ENCODE measurements at places on chromosomes 7 and 10. TPM values are rescaled to one million over a fixed set of nuclear protein-coding genes. Genes with fewer than 3 reads are reported as not detected.

DNA sequence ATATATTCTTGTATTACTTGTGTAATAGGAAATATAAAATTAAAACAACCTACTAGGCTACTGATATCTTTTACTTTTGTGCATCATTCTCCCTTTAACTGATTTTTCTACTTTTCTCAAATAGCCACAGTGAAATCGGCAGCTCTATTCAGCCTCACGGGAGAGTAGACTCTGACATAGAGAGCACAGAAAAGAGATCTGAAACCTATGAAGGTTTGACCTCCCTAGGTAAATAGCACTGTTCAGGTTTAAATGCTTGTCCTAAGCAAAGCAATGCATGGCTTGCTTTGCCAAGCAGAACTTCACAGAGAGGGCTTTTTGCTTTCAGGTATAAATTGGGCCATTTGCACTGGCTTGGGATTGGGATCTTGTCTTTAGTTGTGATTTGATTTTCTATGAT, 53.1 kb downstream of the ACADSB start:
- no peak for DNase-seq
- no peak overlapping the region for H3K4me3 ChIP-seq
- H3K27ac ChIP-seq: no peak overlapping the region
- no peaks in the 10 kb centered on the region for H3K4me1 ChIP-seq
- peaks cover 2% of the 10 kb centered on the region for H3K27me3 ChIP-seq

DNA sequence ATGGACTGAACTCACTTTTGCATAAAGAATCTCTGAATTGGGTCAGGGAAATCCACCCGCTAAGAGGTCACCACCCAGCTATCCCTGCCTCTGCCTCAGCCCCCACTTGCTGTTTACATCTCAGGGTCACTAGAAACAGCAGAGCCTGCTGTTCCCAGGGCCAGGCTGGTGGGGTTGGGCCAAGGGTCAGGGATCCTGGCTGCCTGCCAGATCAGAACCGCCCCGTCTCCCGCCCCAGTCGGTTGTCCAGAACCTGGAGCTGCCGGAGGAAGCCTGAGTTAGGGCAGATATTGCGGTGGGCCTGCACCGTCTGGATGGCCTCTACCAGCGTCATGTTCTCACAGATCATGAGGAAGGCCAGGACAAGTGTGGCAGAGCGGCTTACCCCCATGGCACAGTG, 17.0 kb upstream of the SAMD8 start:
- no peaks in the 10 kb centered on the region for H3K4me1 ChIP-seq
- H3K4me3 ChIP-seq: no peak overlapping the region
- no peak for DNase-seq
- no peaks in the 10 kb centered on the region for H3K36me3 ChIP-seq

DNA sequence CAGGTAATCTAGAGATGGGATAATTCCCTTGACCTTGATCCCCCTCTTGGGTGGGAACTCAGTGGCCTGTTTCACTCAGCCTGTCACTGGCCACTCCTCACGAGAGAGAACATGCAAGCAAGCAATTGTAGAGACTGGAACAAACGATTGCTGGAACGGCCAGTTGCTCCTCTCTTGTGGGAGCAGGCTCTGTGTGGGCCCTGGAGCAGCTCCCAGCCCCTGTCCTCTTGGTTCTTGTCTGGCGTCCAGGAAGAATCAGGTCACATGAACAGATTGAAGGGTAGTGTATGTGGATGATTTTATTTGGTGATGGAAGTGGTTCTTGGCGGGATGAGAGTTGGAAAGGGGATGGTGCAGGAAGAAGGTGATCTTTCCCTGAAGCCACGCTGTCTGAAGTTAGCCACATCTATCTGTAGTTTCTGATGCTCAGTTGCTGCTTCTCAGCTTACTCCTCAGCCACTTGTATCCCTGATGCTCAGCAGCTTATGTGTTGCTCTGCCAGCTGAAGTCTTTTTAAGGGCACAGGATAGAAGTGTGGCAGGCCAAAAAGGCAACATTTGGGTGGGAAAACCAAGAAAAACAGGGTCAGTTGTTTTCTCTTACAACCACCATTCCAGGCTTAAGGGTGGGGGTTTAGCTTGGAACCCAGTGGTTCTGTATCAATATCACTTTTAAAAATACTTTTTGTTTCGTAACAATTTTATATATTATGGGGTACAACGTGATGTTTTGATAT, 15.9 kb downstream of the RNF133 start:
- H3K27ac ChIP-seq: no peak overlapping the region
- no peak for DNase-seq
- H3K36me3 ChIP-seq: no peaks in the 10 kb centered on the region
- H3K4me1 ChIP-seq: no peaks in the 10 kb centered on the region

- no peaks in the 10 kb centered on the region for H3K4me1 ChIP-seq
- H3K27ac ChIP-seq: no peak overlapping the region
- H3K36me3 ChIP-seq: no peaks in the 10 kb centered on the region
- no peaks in the 10 kb centered on the region for H3K27me3 ChIP-seq
- no peak for DNase-seq
Observed at GRCh38 chr10:63935705-63936104, 414.5 kb downstream of the REEP3 start.

Gene PSTK
- total RNA-seq: 4.8 TPM

DNA sequence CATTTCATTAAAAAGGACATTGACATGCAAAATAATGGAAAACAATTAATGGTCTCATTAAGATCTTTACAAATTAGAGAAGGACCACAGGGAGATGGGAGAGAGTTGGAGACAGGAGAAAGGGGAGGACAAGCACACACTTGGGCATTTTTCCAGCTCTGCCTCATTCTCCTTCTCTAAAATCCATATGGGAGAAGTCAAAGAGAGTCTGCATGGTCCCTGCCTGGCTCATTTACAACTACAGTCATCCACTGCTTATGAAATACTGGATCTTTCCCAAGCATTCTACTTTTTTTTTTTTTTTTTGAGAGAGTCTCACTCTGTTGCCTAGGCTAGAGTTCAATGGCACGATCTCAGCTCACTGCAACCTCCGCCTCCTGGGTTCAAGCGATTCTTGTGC, 518.9 kb upstream of the CELF2 start:
- H3K27me3 ChIP-seq: no peaks in the 10 kb centered on the region
- H3K4me1 ChIP-seq: no peaks in the 10 kb centered on the region
- H3K27ac ChIP-seq: no peak overlapping the region
- H3K4me3 ChIP-seq: no peak overlapping the region

Gene PPP1R17
- 0.14 TPM for total RNA-seq

DNA sequence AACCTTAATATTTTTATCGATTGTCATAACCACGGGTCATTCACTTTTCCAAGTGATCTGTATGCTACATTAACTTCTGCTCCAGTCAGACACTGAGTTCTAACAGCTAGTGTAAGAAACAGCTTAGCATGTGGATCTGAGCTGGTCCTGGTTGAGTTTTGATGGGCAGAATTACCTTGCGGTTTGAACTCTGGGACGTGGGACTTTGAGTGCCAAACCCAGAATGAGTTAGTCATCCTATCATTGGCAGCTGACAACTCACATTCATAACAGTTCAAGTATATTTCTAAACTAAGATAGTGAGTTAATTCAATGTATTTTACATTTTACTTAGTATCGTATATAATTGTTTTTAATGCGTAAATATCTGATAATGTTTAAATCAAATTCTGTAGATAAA, 43.2 kb downstream of the C7orf33 start:
- DNase-seq: no peak
- no peaks in the 10 kb centered on the region for H3K36me3 ChIP-seq
- H3K27ac ChIP-seq: peak overlapping the region; percentile 88
- H3K4me3 ChIP-seq: no peak overlapping the region
- H3K4me1 ChIP-seq: peaks cover 23% of the 10 kb centered on the region

GRCh38 chr7:105222953-105223352, 165.8 kb downstream of the SRPK2 start:
- no peak for DNase-seq
- no peak overlapping the region for H3K27ac ChIP-seq
- H3K27me3 ChIP-seq: no peaks in the 10 kb centered on the region
- peaks cover 8% of the 10 kb centered on the region for H3K4me1 ChIP-seq

DNA sequence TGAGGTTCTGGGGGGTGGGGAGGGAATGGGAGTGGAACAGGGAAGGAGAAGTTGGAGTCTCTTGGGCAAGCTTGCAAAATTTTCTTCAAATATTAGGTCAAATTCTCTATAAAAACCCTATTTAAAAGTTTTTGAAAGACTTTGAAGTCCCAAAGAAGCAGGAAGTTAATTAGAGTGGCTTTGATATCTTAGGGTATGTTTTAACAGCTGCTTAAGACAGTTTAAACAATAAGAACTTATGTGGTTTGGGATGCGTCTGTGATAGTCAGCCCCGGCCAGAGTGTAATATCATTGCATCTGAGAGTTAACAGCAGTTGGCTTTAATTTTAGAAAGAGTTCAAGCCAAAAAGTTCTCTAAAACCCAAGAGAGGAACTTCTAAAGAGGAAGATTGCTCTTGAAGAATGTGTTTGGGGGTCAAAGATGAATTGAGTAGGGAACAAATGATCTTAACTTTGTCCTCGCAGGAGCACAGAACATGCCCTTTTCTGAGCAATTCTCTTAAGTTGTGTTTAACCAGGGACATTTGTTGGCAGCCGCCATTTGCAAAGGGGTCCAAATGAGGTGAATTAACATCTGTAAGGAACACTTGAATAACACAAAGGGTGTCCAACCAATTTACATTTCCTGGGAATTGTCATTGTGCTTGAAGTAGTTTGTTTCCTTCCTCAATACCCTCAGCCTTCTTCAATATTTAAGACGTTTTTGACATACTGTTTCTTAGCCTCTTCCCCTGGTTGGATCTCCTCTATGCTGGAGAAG, 182.4 kb downstream of the PTEN start:
- H3K4me1 ChIP-seq: peaks cover 19% of the 10 kb centered on the region
- H3K36me3 ChIP-seq: no peaks in the 10 kb centered on the region
- no peak overlapping the region for H3K27ac ChIP-seq
- H3K27me3 ChIP-seq: no peaks in the 10 kb centered on the region

DNA sequence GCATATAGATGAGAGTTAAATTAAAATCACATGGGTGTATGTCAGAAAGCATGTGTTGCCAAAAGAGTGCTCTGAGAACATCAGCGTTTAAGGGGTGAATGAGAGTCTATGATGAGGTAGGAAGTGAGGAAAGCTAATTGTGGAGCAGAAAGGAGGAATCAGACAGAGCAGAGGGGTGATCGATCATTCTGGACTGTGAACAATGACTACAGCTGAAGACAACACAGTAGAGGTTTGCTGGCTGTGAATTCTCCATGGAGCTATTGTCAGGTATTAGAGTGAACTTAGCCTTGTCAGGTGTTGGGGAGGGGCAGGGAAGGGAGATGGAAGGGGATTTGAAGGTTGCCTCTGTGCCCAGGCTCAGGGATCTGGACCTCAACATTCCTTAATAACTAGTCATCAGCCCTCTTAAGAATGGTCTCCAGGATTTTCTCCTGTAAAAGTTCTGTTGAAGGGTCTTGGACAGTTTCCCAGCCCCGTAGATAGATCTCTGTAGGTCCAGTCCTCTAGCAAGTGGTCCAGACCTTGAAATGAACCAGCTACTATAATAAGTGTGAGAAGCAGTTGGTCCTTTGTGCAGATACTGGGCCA, 57.1 kb downstream of the KIF5B start:
- H3K4me3 ChIP-seq: no peak overlapping the region
- no peak overlapping the region for H3K27ac ChIP-seq
- no peaks in the 10 kb centered on the region for H3K36me3 ChIP-seq
- DNase-seq: no peak
- H3K4me1 ChIP-seq: no peaks in the 10 kb centered on the region

DNA sequence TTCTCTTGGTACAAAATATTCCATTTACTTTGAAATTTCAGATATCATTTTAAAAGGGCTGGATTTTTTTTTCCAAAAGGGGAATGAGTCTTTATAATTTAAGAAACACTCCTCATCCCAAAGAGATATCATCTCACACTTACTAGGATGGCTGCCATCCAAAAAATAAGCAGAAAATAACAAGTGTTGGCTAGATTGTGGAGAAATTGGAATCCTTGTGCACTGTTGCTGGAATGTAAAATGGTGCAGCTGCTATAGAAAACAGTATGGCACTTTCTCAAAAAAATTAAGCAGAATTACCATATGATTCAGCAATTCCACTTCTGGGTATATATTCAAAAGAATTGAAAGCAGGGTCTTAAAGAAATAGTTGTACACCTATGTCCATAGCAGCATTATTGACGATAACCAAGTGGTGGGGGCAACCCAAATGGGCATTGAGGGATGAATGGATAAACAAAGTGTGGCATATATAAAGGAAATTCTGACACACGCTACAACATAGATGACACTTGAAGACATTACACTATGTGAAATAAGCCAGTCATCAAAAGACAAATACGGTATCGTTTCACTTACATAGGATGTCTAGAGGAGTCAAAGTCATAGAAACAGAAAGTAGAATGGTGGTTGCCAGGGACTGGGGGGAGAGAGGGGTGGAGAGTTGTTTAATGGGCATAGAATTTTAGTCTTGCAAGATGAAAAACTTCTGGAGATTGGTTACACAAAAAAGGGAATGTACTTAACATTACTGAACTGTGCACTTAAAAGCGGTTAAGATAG, 53.8 kb downstream of the LSM5 start:
- H3K27ac ChIP-seq: no peak overlapping the region
- H3K27me3 ChIP-seq: no peaks in the 10 kb centered on the region
- no peak overlapping the region for H3K4me3 ChIP-seq
- H3K36me3 ChIP-seq: no peaks in the 10 kb centered on the region
- no peak for DNase-seq

GRCh38 chr10:132229834-132230556, 43.2 kb downstream of the DPYSL4 start:
- H3K4me3 ChIP-seq: peak overlapping the region; percentile 9
- no peaks in the 10 kb centered on the region for H3K36me3 ChIP-seq
- peaks cover 37% of the 10 kb centered on the region for H3K4me1 ChIP-seq
- DNase-seq: no peak

GRCh38 chr10:47317251-47317650, 5.0 kb upstream of the GDF2 start:
- H3K4me1 ChIP-seq: peaks cover 3% of the 10 kb centered on the region
- H3K27ac ChIP-seq: no peak overlapping the region

DNA sequence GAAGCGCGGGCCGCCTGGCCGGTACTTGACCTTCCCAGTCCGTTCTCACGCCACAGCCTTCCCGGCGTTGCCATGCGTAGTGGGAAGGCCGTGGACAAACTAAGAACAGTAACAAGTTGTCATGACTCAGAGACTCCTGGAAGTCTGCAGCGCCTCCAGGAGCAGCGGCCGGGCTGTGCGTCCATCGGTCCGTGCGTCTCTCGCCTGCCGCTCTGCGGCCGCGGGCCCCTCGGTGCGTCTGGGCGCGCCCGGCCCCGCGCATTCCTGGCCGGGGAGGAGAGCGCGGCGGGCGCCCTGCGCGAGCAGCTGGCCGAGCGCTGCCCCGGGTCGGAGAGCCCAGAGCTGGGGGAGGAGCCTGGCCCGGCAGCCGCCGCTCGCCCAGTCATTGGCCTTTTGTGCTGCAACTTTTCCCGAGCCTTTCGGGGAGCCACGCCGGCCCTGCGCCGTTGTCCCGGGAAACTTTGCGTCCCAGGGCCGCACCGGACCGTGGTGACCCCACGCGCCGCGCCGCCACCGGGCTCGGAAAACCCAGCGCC, 123.7 kb downstream of the TACC2 start:
- no peaks in the 10 kb centered on the region for H3K36me3 ChIP-seq
- H3K4me1 ChIP-seq: no peaks in the 10 kb centered on the region
- H3K27ac ChIP-seq: peak overlapping the region; percentile 80

GRCh38 chr10:6204341-6205191, 1.8 kb downstream of the PFKFB3 start:
- H3K4me3 ChIP-seq: peak overlapping the region; percentile 52
- no peak for DNase-seq
- peak overlapping the region; percentile 33 for H3K27ac ChIP-seq
- H3K4me1 ChIP-seq: peaks cover 16% of the 10 kb centered on the region
- peaks cover 33% of the 10 kb centered on the region for H3K27me3 ChIP-seq

GRCh38 chr10:103802081-103802480, 53.3 kb downstream of the SH3PXD2A start:
- no peak overlapping the region for H3K27ac ChIP-seq
- no peaks in the 10 kb centered on the region for H3K27me3 ChIP-seq
- H3K4me3 ChIP-seq: no peak overlapping the region
- DNase-seq: no peak
- H3K36me3 ChIP-seq: no peaks in the 10 kb centered on the region

Data from thymus (tissue), 14 donors.